ENCODE measurements at places on chromosomes 2 and 18.

DNA sequence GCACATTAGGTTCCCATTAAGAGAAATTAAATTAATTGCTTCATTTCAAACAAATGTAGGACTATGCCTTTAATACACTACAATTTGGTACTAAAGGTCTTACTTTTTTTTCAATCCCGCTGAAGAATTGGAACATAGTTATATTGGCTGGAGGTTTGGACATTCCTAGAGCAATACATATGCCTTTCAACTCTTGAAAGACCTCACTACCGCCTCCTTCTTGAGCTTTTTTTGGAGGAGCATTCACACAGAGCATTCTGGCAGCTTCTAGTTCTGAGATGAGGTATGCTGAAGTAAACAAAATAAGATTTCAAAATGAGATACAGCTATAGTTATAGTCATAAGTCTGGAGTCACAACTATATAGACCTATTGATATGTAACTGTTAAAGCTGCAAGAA is 10.9 kb downstream of the FAM98A start:
- no peak for DNase-seq

DNA sequence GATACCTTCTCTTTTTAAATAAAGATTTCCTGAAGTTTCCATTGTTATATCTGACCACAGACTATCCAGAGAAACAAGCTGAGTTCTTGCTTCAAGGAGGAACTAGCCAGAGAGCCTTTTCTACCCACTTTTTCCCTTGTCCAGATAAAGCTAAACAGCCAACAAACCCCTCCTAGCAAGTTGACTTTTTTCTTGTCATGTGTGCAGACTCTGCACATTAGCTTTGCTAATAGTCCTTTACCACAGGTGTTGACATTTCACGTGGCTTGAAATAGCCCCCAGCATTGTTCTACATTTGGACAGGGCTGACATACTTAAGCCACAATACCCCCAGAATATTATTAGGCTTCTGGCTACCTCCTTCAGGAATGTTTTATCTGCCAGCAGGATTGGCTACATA is 40.7 kb downstream of the PCBP1 start:
- no peak for DNase-seq

DNA sequence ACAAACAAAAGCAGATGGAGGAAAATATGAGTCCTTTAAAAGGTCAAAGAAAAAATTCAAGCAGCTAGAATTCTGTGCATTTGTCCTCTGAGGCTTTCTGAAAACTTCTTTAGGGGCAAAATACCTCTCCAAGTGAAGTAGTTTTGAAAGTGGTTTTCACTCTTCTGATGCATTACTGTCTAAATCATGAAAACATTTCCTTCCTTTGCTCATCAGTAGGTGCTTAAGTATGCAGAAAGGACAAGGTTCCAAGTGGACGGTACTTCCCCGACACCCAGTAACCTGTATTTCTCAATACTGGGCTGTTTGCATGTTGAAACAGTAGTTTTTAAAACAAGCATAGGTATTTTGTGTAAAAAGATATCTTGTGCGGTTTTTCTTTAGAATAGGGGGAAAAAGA is 189.1 kb upstream of the ERBB4 start:
- no peak for DNase-seq

GRCh38 chr2:203928849-203929248 is 7.7 kb upstream of the ICOS start:
- no peak for DNase-seq

- DNase-seq, result no peak
These were observed 112.0 kb upstream of the THOC1 start for GRCh38 chr18:379681-380330.

DNA sequence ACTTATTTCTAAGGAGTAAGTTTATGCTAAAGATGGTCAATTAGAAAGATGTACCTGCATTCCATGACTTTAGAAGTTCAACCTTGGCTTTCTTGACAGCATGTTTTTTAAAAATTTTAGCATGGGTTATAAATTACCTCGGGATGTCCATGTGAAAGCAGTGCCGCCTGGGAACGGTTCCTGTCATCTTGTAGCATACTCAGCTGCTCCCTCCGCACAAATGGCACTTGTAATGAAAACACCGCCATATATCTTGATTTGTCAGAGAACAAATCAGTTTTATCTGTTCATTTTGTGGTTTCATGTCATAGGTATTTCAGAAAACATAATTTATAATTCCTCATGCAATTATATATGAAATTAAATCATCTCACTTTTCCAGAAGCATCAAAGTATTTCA is 38.3 kb downstream of the SATB2 start:
- DNase-seq, result no peak

DNA sequence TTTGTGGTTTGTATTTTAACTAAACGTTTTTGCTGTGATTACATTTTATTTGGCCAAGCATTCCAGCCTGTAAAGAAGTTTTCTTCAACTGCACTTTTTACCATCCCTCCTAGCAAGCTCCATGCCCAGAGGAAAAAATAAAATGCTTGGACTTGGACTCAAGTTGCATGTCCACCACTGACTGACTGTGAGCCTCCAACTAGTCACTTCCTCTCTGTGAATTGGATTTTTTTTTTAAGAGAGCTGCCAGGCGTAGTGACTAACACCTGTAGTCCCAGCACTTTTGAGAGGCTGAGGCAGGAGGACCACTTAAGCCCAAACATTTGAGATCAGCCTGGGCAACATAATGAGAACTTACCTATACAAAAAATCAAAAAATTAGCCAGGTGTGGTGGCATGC is 1185.2 kb upstream of the PIK3C3 start:
- DNase-seq, result no peak

DNA sequence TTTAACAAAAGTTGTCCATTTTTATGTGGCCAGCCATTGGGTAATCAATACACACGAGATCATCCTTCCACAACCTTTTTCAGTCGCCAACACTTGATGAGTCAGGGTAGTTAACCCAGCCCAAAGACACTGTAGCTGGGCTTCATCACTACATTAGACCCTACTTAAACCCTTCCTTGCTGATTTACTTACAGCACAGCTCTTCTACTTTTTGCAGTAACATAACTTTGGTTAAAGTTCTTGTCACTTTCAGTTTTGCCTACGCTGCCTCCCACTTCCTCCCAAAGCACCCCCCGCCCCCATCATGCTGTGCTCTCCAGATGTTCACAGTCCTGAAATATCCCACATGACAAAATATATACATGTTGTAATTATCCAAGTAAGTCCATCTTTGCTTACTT is 103.6 kb downstream of the CDK15 start:
- no peak for DNase-seq

- peak; percentile 83 for DNase-seq
These were observed 6.5 kb downstream of the BIN1 start for GRCh38 chr2:127100251-127101047.

DNA sequence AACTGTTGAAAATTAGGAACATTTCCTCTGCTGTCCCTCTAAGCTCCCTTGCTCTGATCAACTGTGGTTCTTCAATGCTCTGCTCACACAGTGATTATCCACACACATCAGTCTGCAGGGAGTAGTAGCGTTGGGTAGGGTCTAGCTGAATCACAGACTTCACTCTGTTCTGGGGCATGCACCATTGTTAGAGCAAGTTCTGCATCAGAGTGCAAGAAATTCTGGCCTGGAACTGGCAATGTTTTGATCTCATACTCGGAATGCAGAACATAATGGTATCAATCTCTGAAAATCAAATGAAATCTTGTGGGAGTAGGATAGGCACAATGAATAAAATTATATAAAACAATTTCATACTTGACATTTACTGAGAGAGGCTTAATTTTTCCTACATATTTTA is 55.3 kb downstream of the HRH4 start:
- DNase-seq, result no peak

DNA sequence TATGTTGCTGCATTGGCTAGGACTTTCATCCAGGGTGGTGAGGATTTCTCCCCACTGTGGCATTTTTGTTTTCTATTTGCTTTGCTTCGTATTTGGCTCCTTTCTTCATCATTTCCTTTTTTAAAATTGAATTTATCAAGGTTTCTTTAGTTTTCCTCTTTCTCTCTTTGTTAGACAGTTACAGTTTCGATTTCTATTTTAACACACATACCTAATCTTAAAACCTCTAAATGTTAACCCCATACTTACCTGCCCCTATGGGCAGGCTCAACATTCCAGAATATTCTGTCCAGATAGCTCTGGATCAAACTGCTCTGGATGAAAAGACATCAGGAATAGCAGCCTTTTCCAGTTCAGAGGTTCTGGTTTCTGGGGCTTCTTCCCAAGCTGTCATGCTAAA is 49.2 kb downstream of the DIPK1C start:
- DNase-seq, result no peak

- no peak for DNase-seq
These were observed 1.6 kb upstream of the TWIST2 start for GRCh38 chr2:238846378-238846627.

GRCh38 chr2:195912079-195912478 is 156.6 kb downstream of the DNAH7 start:
- no peak for DNase-seq

DNA sequence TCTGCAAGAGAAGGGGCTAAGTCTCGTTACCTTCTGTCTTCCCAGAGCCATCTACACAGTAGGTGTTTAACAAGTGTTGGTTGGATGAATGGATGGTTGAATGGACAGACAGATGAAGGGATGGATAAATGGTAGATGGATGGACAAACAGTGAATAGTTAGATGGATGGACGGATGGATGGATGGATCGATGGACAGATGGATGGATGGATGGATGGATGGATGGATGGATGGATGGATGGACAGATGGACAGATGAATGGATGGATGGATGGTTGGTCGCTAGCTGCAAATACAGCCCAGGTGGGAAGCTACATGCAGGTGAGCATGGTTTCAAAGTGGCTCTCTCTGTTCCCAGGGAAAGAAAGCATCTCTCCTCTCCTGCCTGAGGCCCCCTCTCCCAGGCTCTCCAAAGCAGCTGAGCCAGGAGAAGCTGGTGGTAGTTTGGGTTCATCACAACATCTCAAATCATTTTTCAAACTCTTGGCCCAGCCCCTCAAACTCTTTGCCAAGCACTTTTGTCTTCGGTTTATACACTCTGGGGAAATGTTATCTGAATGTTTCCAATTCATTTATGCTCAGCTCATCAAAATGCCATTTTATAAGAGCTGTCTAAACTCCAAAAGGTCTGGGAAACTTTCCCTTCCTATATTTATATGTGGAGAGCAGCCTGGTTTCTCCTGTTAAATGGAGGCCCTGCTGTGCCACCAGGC is 192.7 kb downstream of the ANAPC1 start:
- DNase-seq, result no peak

DNA sequence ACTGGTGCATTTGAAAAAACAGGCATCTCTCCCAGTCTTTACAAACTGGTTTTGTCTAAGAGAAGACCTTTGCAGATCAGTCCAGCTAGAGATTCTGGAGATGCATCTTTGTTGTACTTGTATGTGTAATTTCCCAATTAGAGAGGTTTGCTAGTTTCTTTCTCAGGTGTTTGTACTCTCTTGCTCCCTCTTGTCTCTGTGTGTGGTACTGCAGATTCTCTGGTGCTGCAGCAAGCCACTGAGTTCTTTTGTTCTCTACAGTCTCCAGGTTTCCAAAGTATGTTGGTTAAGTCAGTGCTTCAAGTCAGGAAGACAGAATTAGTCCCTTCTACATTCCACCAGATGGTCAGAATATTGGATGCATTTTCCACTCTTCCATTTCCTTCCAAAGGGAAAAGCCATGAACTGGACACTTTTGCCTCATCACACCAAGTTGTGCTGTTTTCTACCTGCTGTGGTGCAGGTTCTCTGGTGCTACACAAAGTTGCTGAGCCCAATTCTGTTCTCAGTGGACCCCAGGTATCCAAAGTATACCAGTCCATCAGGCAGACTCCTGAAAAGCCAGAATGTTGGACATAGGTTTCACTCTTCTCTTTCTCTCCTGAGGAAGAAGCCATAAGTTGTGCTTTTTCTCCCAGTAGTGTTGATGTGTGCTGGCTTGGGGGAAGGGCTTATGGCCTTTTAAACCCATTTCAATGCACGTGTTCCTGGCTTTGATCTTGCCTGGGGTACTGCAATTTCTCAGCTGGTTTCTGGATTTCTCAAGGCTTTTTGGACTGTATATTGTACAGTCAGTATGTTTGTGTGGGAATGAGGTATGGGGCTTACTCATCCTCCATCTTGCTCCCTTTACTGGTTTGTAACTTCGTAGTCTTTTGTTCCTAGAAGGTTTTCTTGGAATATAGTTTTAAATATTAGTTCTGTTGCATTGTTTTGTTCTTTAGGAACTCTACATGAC is 29.8 kb downstream of the EPC2 start:
- no peak for DNase-seq

GRCh38 chr2:120669121-120669952 is 66.3 kb upstream of the GLI2 start:
- no peak for DNase-seq

DNA sequence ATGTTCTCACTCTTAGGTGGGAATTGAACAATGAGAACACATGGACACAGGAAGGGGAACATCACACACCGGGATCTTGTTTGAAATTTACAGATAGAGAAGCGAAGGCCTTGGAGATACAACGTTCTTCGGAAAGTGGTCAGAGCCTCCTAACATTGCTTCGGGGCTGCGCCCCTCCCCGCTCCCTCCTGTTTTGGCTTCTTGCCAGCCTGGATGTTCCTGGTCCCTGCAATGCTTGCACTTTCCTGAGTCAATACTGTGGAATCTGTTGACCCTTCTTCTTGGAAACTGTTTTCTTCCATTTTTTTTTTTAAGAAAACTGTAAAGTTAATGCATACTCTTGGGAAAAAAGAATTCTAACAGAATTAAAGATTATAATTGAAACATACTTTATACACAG is 360.8 kb downstream of the SOCS6 start:
- DNase-seq, result no peak

DNA sequence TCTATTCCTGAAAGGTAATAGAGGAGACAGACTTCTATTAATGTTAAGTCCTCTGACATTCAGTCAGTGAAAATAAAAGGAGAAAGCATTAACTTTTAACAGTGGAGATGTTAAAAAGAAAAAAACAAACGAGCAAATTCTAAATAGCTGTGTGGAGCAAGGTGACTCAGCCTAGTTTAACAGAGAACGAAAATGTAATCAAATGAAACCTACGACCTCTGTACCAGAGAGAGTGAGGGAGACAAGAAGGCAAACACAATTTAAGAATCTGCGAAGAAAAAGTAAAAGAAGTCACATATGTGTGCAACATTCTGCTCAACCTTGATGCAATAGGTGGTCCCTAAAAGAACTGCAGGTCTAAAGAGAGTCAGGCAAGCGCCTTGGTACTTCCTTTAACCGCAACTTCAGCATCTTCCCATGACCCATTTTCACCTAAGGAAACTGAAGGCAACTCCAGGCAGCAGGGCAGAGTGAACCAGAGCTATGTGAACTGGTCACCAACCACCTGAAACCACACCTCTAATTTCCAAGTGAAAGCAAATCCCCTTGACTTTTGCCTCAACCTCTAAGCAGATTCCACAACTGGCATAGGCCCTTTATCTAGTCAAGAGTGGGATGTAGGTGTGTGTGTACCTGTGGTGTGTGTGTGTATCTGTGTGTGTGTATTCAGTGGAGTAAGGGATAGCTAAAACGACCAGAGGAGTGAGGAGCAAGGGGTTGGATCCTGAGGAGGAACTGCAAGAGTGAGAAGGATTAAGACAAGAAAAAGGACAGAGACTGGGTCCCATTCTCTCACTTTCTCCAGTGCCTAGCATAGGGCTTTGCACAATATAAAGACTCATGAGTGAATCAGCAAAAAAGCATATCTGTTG is 43.0 kb downstream of the FIGN start:
- no peak for DNase-seq

GRCh38 chr2:60246583-60246982 is 306.9 kb downstream of the BCL11A start:
- DNase-seq, result no peak

GRCh38 chr2:17030047-17030446 is 364.4 kb upstream of the CYRIA start:
- DNase-seq, result no peak

GRCh38 chr2:201654616-201655384 is 11.5 kb upstream of the TMEM237 start:
- DNase-seq, result no peak

Measured in mucosa of gallbladder (tissue), 1 donor.